Right ventricle myocardium inferior (tissue), 1 donor: ENCODE measurements at places on chromosomes 2 and 18. TPM values are rescaled to one million over a fixed set of nuclear protein-coding genes. Genes with fewer than 3 reads are reported as not detected.

- peak; percentile 60 for DNase-seq
Measured at GRCh38 chr2:125479143-125479636, 1176.8 kb upstream of the GYPC start.

GRCh38 chr2:157722580-157723234 lies 94.0 kb upstream of the ACVR1C start:
- no peak for DNase-seq

DNA sequence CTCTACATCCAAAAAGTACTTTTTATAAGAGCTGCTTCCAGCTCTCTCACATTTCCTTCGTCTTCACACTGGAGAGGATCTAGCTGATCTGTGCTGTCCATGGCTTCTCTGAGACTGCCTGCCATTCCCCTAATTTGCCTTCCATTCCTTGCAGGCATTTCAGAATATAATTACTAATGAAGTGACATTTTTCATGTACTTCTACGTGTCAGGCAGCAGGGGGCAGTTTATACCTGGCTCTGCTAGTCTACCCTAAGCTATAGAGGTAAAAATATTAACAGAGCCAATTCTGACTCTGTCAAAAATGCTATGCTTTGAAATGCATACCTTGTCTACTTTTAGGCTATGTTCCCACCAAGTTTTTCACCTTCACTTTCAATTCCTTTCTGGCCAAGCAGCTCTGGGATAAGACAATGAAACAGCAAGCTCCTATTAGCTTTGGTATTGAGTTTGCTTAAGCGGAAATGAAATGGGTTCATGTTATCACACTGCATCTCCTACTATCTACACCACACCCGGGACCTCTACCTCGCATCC lies 81.9 kb downstream of the MEP1B start:
- no peak for DNase-seq

DNA sequence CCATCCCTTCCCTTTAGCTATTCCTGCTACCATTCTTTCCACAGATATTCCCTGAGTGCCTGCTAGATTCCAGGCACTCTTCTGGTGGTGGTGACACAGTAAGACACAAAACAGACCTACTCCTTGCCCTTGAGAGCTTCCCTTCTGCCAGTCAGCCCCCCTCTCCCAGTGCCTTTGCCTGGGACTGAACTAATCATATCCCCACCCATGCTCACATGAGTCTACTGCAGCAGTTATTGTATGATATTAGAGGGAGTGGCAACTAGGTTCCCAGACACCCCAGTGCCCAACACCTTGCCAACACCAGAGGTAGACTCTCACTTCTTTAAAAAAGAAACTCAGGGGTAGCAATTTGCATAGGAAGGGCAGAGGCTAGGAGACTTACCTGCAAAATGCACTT lies 7.2 kb upstream of the LBH start:
- no peak for DNase-seq

DNA sequence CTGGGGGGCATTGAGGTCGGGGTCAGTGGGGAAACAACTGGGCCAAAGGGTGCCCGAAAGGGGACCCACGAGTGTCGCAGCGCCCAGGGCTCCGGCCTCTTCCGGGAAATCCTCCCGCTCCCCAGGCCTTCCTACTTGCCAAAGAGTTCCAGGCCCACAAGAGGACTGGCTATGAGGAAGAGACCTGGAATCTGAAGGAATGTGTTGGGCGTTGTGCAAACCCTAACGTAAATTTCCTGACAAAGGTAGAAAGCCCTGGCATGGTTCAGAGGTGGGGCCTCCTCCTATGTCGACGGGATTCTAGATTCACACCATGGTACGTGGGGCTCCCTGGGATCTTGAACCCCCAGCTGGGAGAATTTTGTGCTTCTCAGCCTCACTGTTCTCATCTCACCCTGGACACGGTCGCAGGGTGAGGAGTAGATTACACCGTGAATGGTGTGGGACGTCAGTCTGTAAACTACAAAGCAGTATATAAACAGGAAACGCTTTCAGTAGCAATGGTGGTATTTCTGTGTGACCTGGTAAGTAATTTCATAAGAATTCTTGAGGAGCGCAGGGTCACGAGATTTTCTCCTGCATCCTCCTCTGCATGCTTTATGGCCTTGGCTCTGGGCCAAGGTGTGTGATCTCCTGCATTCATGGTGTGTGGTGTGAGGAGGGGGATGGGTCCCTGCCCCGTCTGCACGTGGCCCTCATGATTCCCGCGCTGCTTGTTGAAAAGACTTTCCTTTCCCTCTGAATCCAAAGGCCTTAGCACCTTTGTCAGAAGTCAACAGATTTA lies 868 bp downstream of the HSBP1L1 start:
- no peak for DNase-seq

GRCh38 chr2:24466871-24467870 lies 23.9 kb upstream of the NCOA1 start:
- no peak for DNase-seq

- DNase-seq, result no peak
Measured at GRCh38 chr2:55099878-55100820, 49.9 kb upstream of the RTN4 start.

DNA sequence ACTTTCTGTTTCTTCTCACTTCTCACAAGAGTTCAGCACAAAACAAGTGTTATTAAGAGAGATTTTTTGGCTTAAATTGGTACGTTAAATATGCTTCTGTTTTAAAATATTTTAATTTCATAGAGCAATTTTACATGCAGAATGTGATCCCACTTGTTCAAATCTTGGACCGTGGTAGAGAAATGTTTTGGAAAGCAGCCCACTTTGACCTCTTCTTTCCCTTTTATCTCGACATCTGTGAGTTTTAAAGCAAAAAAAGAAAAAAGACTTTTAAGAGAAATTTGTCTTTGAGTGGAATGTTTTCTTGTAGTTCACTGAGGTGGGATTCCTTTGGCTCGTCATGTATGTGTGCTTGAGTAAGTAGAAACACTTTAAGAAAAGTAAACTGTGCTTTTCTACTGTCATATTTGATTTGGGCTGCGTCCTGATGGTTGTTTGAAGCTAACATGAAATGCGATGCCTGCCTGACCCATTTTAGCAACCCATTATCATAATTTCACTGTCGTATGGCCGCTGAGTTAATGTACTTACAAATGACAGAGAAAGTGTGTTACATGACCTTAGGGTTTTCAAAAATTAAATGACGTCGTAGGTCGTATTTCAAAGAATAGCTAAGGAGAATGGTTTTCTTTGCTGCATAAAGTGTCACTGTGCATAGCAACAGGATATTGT lies 54.5 kb downstream of the TSHZ1 start:
- DNase-seq, result no peak

- peak; percentile 33 for DNase-seq
Measured at GRCh38 chr18:79877163-79878091, 74.0 kb downstream of the SLC66A2 start.

Gene AGXT
- total RNA-seq, result not detected

Gene RNU2-63P
- not detected for total RNA-seq

DNA sequence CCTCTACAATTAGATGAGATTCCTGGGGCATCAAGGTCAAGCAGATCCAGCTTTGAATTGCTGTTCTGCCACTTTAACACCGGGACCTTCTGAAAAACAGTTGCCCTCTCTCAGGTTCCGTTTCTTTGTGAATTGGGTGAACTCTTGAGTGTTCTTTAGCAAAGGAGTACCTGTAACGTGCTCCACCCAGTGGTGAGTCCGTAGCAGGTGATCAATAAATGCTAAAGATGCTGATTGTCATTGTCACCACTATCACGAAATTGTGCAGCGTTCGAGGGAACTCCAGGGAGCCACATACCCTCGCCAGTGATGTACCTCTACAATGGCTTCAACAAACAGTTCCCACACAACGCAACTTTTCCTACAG lies 81.9 kb downstream of the TCF7L1 start:
- DNase-seq, result no peak

DNA sequence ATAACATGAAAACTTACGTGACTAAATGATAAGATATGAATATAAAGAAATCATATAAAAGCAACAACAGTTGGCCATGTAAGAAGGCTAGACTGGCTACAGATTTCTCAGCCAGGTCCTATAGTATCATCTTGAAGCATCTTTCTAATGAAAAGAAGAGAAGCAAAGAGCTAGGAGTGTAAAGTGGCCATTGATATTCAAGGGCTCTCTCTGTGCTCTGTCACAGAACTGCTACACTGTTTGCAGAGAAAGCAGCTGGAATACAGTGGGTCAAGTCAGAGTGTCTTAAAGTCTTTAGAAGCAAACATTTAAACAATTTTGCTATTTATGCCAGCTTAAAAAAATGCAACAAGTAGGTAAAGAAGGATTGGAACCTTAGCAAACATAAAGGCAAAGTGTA lies 118.8 kb downstream of the SCN9A start:
- DNase-seq, result no peak

- DNase-seq, result no peak
Measured at GRCh38 chr2:202346180-202346579, 29.9 kb upstream of the BMPR2 start.

Gene C2orf78
- total RNA-seq, result not detected

GRCh38 chr18:46718501-46719341 lies 38.1 kb downstream of the ST8SIA5 start:
- no peak for DNase-seq

GRCh38 chr2:15145046-15145817 lies 415.9 kb downstream of the NBAS start:
- DNase-seq, result no peak

- no peak for DNase-seq
Measured at GRCh38 chr2:10169581-10169980, 47.0 kb downstream of the RRM2 start.

DNA sequence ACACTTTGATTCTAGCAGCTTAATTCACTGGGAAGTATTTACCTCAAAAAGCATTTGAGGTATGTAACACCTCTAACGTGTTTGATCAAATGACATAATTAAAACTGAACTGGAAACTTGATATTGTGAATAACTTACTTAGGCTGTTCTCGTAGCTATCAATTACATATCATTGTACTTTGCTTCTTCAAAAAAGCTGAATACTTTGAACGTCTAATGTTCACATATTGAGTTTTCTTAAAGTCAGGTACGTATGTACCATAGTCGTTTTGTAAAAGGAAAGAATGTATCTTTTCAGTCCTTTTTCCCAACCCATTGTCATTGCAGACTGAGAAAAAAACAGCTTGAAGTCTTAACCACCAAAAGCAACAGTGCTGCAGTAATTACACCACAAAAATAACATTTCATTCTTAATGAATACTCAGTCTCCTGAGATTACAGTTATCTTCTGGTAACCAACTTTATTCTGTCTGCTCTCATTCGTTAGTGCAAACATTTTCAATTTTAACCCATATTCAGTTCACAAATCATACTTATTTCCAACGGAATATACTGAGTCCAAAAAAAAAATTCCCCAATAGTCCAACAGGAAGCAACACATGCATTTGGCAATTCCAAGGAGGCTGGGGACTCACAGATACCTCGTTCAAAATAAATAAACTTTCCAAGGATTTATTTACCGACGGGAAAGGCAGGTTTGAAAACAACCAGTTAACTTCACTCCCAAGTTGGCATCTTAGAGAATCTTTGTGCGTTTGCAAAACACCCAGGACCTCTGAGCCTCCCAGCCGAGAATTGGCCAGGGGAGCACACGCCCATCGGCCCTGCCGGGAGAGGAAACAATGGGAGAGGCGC lies 1.1 kb downstream of the CHN1 start:
- no peak for DNase-seq

- no peak for DNase-seq
Measured at GRCh38 chr2:237708065-237708398, 80.6 kb downstream of the LRRFIP1 start.
